ENCODE measurements at places on chromosomes 7 and 10.

DNA sequence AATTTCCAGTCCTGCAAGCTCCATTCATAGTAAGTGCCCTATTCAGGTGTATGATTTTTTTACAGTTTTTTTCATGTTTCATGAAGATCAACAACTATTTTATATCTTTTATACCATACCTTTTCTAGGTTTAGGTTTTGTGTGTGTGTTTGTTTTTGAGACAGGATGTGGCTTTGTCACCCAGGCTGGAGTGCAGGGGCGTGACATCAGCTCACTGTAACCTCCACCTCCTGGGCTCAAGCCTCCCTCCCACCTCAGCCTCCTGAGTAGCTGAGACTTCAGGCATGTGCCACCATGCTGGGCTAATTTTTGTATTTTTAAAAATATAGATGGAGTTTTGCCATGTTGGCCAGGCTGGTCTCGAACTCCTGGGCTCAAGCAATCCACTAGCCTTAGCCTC, 35.0 kb downstream of the ARMH3 start:
- DNase-seq = no peak

- DNase-seq = no peak
Measured at GRCh38 chr7:116339564-116339963, 129.2 kb downstream of the TES start.

- no peak for DNase-seq
Measured at GRCh38 chr7:130932667-130933432, 198.8 kb upstream of the KLF14 start.

DNA sequence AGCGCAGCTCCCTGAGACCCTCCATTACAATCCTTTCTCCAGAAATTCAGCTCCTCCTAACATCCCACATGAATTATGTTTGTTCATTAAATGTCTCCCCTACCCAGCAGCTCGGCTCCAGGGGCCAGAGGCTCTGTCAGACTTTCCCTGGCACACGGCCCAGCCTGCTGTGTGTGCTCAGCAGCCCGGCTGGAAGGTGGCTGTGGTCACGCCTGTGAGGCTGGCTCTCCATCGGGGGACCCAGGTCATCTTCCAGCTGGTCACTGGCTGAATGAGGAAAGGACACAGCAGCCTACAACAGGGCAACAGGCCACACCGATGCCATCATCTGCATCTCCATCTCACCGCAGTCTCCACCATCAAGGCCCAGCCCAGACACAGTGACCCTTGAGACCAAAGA, 219.8 kb downstream of the MAD1L1 start:
- DNase-seq = no peak

GRCh38 chr10:27433976-27434375, 70.1 kb upstream of the RAB18 start:
- no peak for DNase-seq

- no peak for DNase-seq
Measured at GRCh38 chr10:51918440-51918839, 219.0 kb upstream of the CSTF2T start.

GRCh38 chr7:141649137-141649864, 52.7 kb downstream of the DENND11 start:
- no peak for DNase-seq

DNA sequence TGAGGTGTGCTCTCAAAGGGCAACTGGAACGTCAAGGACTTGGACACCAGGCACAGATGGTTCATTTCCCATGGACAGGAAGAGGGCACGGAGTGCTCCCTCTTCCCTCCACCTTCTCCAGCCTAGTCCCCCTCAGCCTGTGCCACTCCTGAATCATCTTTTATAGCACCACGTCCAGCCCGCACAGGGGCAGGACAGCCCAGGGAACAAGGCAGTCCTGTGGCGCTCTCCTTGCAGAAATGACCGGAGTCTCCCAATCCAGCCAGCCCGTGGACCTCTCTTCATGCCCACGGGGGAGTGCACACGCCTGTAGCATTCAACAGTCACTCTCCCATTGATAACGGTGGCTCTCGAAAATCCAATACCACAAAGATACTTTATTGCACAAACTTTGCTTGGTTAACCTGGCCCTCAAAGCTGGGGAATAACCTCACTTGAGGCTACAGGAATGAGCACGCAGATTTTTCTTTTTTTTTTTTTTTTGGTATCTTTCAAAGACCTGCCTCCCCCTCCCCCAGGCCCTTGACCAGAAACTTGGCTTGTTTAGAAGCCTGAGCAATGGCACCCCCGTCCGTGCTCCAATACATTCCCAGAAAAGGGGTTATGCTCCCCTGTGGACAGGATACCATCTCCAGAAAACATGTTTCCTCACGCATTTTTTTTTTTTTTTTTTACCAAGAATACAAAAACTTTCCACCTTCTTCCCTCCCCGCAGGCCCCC, 733 bp downstream of the PRKCQ start:
- no peak for DNase-seq

Measured in WTC11 (cell line).